ENCODE measurements at places on chromosomes 3 and 15.

DNA sequence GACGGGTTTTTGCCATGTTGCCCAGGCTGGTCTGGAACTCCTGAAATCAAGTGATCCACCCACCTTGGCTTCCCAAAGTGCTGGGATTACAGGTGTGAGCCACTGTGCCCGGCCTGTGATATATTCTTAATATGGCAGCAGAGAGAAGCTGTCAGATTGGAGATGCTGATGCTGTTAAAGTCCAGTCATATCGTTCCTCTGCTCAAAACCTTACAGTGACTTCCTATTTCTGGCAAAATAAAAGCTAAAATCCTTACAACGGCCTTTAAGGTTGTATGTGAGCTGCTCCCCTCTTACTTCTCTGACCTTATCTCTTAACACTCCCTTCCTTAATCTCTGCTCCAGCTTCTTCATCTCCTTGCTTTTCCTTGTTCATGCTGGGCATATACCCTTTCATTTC lies 26.6 kb upstream of the MGA start:
- DNase-seq: no peak

DNA sequence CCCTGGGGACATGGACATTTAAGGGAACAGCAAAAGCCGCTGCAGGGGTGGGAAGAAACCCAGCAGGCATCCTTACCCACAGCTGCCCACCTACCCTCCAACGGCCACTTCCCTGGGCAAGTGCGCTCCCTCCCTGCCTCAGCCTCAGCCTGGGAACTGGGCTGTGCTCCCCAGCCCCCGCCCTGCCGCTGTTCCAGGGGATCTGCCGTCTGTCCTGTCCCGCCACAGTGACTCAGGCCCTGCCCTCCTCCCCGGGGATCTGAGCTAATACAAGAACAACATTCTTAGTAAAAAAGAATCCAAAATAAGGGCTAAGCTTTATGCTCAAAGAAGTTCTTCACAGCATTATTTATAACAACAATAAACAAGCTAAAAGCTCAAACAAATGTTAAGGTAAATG lies 7.4 kb upstream of the IQSEC1 start:
- DNase-seq: no peak

- DNase-seq: peak; percentile 3
Observed at GRCh38 chr3:30440147-30440604, 166.2 kb upstream of the TGFBR2 start.

DNA sequence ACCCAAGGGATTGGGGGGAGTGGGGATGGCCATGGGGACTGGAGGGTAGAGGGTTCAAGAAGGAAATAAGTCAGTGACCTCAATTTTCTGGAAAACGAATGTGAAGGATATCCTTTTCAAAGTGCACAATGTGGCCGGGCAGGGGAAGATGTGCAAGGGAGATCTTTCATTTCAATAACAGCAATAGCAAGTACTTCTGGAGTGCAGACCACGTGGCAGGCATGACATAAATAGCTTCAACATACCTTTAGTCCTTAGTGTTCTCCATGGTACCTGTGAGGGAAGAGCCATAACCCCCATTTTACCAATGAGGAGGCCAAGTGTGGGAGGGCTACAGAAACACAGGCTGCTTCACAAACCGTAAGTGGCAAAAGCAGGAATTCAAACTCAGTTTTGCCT lies 138.7 kb downstream of the FOXP1 start:
- no peak for DNase-seq

GRCh38 chr15:82950295-82950694 lies 2.2 kb downstream of the HOMER2 start:
- DNase-seq: no peak

DNA sequence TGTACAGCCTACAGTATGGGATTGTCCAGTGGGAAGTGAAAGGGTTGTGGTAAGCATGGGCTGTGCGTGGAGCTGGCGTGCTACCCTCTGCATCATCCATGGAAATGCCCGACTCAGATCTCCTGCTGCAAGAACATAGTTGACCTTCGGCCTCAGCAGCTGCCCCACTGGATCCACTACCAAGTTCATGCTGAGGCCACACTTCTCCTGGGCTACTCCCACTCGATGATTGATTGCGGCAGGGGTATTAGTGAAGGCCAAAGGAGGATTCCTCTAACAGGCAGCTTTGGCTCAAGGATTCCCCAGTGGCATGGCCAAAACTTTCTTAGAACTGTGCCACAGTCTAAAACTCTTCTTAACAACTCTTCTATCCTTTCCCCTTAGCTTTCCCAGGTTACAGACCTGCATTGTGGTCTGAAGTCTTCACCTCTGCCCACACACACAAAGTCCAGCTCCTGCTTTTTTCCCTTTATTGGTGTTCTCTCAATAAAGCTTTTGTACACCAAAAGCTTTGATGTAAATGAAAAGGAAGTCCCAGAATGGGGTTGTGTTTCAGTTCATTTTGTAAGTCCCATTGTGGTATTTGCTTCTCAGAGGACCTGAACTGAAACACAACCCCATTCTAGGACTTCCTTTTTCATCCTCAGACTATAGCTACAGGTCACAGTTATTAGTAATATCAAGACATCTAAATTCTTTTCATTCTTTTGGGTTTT lies 4.9 kb upstream of the TBC1D5 start:
- DNase-seq: no peak

DNA sequence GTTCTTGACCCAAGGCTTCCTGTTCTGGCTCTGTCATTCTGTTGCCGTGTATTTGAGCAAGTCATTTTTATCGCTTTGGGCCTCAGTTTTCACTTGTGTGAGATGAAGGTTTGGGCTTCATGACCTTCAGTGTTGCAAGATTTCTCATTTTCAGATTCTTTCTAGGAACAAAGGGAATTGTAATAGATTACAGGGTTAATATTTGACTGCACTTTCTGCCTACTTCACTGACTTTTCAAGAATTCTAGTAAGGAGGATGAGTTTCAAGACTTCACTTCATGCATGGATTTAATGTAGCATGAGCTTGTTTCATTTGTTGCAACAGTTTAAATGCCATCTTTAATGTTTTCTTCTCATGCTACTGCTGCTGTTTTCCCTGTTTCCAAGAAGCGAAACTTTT lies 226.5 kb downstream of the NLGN1 start:
- no peak for DNase-seq

DNA sequence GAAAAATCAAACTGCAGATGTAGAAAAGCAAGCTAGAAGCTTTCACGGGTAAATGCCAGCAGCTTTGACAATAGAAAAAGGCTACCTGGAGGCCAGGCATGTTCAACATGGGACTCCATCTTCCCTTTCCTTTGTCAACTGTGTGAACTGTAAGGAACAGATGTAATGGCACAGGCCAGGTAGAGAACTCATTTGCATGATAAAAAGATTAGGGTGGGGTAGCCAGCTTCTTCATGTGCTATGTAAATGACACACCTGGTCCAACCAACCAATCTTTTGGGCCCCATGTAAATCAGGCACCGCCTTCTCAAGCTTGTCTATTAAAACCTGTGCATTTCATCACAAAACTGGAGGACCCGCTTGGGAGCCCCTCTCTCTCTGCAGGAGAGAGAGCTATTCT lies 686.5 kb upstream of the GOLIM4 start:
- no peak for DNase-seq

GRCh38 chr3:150407808-150408220 lies 284 bp upstream of the TSC22D2 start:
- no peak for DNase-seq

DNA sequence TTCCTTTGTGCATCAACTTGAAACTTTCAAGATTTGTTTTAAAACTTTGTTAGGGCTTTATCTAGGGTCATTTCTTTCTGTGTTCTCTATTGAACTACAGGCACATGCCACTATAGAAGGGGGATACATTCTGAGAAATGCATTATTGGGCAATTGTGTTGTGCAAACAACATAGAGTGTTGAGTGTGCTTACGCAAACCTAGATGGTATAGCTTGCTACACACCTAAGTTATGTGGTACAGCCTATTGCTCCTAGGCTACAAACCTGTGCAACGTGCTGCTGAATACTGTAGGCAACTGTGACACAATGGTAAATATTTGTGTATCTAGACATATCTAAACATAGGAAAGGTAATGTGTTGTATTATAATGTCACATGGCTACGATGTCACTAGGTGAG lies 33.0 kb upstream of the KLF13 start:
- no peak for DNase-seq

DNA sequence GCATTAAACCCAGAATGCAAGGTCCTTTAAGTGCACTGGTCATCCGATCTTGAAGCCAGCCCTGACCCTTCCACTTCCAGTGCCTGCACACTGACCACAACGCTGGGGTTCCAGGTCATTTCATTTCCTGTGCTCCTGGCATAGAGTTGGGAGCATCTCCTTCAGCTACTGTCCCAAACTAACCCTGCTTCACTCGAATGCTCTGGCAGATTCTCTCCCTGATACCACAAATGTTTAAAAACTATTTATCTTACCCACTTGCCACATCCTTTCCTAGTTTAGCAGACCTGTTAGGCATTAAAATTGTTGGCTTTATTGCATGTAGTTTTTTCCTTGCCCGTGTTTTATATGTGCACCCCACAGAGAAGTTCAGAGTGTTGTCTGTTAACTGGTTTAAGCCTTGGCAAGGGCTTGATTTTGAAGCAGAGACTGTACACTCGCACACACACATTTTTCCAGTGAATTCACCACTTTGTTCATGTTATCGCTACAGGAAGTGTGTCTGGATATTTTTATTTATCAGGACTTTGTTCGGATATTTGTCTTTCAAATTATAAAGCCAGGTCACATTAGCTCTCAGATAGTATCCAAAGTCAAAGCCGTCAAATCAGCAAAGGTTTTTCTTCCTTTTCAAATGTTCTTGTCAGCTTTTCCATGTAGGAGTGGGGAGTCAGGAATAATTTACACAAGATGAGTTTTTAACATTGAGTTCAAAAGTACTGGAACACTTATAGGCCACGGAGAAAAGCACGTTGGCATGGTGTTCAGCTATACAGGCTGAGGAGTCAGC lies 77.3 kb downstream of the ABI3BP start:
- DNase-seq: no peak

GRCh38 chr3:11001020-11001657 lies 8.6 kb downstream of the SLC6A1 start:
- DNase-seq: no peak

GRCh38 chr3:146625186-146625775 lies 20.1 kb upstream of the PLSCR5 start:
- DNase-seq: peak; percentile 8

- DNase-seq: no peak
Observed at GRCh38 chr15:42206406-42206805, 1.7 kb downstream of the VPS39 start.

DNA sequence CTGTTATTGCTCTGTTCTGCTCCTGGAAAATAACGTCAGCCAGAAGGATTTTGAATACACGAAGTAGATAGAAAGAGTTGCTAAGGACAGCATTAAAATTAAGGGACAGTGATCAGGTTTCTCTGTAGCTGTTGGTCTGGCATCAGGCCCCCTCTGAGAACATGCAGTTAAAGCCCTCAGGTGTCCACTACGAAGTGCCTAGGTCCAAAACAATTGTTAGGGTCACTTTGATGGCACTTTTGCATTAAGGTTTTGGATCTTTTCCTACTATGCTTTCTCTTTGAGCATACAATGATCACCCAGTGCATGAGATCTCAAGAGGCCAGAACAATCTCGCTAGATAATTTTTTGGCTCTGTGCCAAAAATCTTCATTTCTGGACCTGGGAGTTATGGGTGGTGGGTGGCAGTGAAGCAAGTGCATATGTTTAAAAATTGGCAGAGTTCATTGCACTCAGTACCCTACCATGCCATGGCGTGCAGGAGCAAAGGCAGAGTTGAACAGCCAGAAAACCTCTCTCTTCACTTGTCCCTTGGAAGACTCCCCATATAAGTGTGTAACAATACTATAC lies 797.6 kb downstream of the ROBO2 start:
- DNase-seq: no peak

GRCh38 chr15:55250392-55250791 lies 39.2 kb downstream of the RAB27A start:
- DNase-seq: peak; percentile 40

DNA sequence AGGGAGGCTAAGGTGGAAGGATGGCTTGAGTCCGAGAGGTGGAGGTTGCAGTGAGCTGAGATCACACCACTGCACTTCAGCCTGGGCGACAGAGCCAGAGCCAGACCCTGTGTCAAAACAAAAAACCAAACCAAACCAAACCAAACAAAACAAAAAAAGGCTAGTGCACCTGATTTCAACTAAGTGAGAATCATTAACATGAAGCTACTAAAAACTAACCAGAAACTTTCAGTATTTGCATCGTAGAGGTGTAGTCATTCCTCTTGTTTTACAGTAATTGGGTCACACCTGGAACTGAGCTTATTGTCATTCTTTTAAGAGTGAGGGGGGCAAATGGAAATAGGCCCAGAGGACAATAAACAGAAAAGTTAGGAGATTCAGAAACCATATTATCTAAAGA lies 58.5 kb downstream of the ST6GAL1 start:
- no peak for DNase-seq

DNA sequence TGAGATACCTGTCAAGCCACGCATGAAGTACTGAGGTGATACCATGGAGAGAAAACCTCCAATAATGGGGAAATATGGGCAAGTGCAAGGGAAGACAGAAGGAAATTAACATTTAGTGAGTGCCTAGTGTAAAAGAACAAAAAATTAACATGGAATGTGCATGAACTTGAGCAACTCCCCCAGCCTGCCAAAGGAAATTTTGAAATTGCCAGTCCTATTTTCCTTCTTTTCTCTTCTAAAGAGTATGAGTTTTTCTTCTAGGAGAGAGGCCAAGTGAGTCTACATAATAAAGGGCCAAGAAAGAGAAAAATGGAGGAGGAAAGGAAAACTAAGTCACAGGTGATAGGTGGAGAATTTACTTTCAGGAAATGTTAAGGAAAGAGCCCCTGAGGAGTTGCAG lies 602.4 kb upstream of the MDFIC2 start:
- DNase-seq: no peak

- DNase-seq: no peak
Observed at GRCh38 chr15:97712530-97712929, 248.0 kb upstream of the ARRDC4 start.

DNA sequence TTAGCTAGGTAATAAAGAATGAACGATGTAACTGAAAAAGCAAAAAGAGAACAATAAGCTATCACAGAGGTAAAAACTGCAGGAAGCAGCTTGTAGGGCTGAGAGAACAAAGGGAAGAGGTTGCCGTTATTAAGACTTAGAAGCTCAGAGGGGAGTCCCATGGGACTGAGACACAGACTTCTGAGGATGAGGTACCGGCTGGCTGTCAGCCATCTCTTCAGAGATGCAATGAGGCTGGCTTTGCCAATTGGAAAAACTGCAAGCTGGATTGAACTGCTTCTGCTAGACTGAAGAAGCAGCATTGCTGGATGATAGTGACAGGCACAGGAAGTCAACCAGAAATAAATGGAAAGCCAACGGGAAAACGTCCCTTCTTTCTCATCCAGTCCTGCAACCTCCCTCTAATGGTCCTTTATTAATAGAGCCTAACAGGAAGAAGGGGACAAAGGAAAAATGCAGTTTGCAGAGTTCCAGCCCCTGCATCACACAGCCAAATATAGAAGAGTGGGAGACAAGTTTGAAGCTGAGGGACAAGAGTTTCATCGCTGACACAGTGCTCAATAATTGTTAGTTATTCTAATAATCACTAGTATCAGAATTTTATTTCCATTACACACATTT lies 21.1 kb upstream of the KLHL6 start:
- DNase-seq: no peak

GRCh38 chr3:191120447-191121298 lies 78.4 kb upstream of the OSTN start:
- DNase-seq: no peak

GRCh38 chr3:112303764-112304325 lies 9.8 kb upstream of the SLC9C1 start:
- no peak for DNase-seq
